Glomerular endothelial cell (primary cell): ENCODE measurements at places on chromosomes 1 and 21. TPM values are rescaled to one million over a fixed set of nuclear protein-coding genes. Genes with fewer than 3 reads are reported as not detected.

GRCh38 chr1:156120318-156120717 is 5.8 kb downstream of the LMNA start:
- no peak for DNase-seq

The UCK2 gene
- total RNA-seq, result 57.7 and 78.3 TPM in 2 replicates

The PRKAA2 gene
- total RNA-seq, result 1.3 and 1.8 TPM in 2 replicates

The MAP3K21 gene
- total RNA-seq, result 0.53 and 1.1 TPM in 2 replicates

DNA sequence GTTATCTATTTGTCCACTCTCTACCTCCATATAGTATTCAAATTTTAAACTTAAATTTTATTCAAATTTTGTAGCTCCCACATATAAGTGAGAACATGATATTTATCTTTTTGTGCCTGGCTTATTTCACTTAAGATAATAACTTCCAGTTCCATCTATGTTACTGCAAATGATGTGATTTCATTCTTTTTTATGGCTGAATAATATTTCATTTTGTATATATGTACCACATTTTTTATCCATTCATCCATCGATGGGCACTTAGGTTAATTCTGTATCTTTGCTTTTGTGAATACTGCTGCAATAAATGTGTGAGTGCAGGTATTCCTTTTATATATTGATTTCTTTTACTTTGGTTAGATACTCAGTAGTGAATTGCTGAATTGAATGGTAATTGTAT is 2.1 kb downstream of the DNAH14 start:
- no peak for DNase-seq

DNA sequence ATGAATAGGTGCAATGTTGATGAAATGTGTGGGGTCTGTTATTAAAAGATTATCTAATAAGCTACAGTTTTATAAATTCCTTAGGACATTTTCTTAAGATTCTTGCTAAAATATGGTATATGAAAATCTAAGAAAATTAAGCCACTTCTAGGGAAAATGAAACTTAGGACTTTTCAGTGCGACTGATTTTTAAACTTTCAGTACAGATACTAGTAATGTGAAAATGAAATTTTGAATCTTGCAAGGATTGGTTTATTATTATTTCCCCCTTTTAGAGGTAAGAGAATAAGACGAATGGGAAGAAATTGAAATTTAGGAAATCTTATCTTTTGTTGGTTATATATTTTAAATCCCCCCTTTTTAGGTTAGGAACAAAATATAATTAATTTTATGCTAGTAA is 16.4 kb downstream of the CAPZA1 start:
- DNase-seq, result no peak

The C1orf167 gene
- total RNA-seq, result not detected in 2 replicates

- DNase-seq, result no peak
Observed at GRCh38 chr1:27658951-27659496, 13.0 kb downstream of the IFI6 start.

The LIN28A gene
- 0.05 and 0.06 TPM in 2 replicates for total RNA-seq

GRCh38 chr1:158564608-158565007 is 5.8 kb downstream of the OR6P1 start:
- DNase-seq, result no peak

DNA sequence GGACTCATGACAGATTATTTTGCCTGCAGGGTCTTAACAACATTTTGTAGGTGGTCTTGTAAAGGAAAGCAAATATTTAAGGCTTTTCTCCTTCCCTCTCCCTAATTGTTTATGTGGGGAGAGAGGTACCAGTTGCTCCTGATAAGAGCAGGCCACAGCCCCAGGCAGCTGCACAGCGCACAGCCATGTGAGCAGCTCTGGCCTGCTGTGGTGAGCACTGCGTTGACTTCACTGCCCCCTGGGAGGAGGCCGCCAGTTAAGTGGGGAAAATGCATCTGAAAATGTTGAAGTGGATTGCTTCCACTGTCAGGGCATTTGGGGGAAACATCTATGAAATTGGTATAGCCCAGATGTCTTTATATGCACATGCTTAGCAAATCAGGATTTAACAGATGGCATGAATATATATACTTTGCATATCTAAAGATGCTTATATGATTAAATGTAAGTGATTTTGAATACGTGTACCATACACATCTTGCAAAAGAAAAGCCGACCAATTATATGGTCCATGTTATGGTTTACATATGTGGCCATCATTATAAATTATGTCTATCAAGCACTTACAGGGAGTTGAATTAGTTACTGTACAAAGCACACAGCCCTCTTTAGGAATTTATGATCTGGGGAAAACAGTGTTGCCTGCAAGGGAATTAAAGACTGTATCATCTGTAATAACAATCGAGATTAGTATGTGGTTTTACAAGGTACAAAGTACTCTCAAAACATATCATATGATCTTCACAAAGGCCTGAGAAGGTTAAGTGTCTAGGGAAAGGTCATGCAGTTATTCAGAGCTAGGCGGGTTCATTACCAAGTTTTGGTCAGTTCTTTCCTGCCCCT is 132.1 kb downstream of the RHOU start:
- DNase-seq, result no peak

The PEA15 gene
- 141 and 206 TPM in 2 replicates for total RNA-seq
